HCT116 (cell line): ENCODE measurements at places on chromosomes 3 and 15. TPM values are rescaled to one million over a fixed set of nuclear protein-coding genes. Genes with fewer than 3 reads are reported as not detected.
A peak's percentile ranks its signal among the peaks of the same experiment; 100 is the strongest.

DNA sequence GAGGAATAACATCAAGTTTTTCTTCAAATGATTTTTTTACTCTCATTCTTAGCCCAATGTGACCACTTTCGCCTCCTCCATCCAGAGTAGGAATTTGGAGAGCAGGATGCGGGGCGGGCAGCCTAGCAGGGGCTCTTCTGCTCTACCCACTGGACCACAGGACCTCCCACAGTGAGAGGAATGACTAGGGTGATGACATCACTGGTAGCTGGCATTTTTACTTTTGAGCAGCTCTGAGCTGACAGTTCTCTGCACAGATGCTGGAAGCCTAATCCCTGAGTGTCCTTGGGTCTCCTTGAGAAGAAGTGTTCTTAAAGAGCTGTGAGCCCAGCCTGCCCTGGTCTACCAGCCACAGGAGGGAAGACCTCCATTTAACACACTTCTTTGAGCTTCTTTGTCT lies 1.4 kb upstream of the HCN4 start:
- DNase-seq, result no peak
- no peaks in the 10 kb centered on the region for H3K36me3 ChIP-seq
- 0 out of 2 replicates have a peak, but pooled peaks cover 2% of the 10 kb centered on the region for H3K27me3 ChIP-seq
- H3K4me3 ChIP-seq, result no peak overlapping the region

- H3K4me3 ChIP-seq, result no peak overlapping the region
- H3K4me1 ChIP-seq, result no peaks in the 10 kb centered on the region
- H3K27ac ChIP-seq, result no peak overlapping the region
- H3K27me3 ChIP-seq, result no peaks in the 10 kb centered on the region
- no peak for DNase-seq
- H3K36me3 ChIP-seq, result no peaks in the 10 kb centered on the region
These were observed 861.7 kb upstream of the NR2F2 start for GRCh38 chr15:95468820-95469219.

DNA sequence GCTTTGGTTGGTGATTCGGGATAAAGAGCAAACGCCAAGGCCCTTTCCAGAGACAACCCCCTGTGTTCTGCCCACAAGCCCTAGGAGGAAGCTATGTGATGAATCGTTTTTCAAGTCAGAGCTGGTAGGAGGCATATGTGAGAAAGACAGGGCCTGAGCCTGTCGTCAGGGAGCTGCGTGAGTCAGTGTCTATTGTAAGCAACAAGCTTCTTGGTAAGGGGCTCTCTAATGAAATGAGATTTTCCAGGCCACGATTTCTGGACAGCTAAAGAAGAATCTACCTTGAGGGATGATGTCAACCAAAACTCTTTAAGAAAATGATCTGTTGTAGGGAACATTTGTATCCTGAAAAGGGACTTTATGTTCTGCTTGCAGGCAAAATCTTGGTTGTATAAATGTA lies 318.9 kb upstream of the IL12A start:
- H3K27ac ChIP-seq, result no peak overlapping the region
- no peak overlapping the region for H3K4me3 ChIP-seq
- no peak for DNase-seq
- H3K27me3 ChIP-seq, result no peaks in the 10 kb centered on the region

GRCh38 chr3:170477395-170477794 lies 58.7 kb downstream of the CLDN11 start:
- H3K27me3 ChIP-seq, result no peaks in the 10 kb centered on the region
- no peaks in the 10 kb centered on the region for H3K36me3 ChIP-seq
- H3K27ac ChIP-seq, result no peak overlapping the region
- DNase-seq, result no peak
- no peaks in the 10 kb centered on the region for H3K4me1 ChIP-seq

GRCh38 chr3:97430601-97431000 lies 334.0 kb upstream of the ARL6 start:
- no peak overlapping the region for H3K27ac ChIP-seq
- no peaks in the 10 kb centered on the region for H3K4me1 ChIP-seq
- DNase-seq, result no peak
- H3K27me3 ChIP-seq, result no peaks in the 10 kb centered on the region

DNA sequence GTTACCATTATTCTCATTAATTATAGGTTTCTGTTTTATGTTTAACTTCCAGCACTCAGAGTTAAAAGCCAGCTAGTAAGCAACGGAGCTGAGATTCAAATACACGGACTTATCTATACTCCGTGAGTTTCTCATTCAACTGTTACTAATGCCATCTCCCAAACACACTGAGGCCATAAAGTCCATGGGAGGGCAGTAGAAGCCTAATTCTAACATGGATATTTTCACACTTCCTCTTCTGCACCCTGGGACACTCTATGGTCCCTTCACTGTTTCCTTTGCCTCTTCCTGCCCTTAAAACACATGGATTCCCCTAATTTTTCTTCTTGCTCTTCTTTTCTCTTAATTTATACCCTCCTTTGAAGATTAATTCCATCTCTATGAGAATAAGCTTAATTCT lies 245.0 kb downstream of the KLF13 start:
- no peak overlapping the region for H3K4me3 ChIP-seq
- H3K27me3 ChIP-seq, result no peaks in the 10 kb centered on the region
- H3K36me3 ChIP-seq, result no peaks in the 10 kb centered on the region
- DNase-seq, result no peak
- no peak overlapping the region for H3K27ac ChIP-seq

GRCh38 chr3:48219543-48219942 lies 3.8 kb upstream of the CAMP start:
- H3K27me3 ChIP-seq, result no peaks in the 10 kb centered on the region
- H3K4me3 ChIP-seq, result no peak overlapping the region
- H3K4me1 ChIP-seq, result peaks cover 3% of the 10 kb centered on the region; the same call in 1 of the 2 replicates
- H3K27ac ChIP-seq, result no peak overlapping the region

- peaks cover 18% of the 10 kb centered on the region; the same call in 1 of the 2 replicates for H3K36me3 ChIP-seq
- H3K27me3 ChIP-seq, result no peaks in the 10 kb centered on the region
- H3K4me1 ChIP-seq, result no peaks in the 10 kb centered on the region
- no peak overlapping the region for H3K4me3 ChIP-seq
- H3K27ac ChIP-seq, result no peak overlapping the region
- no peak for DNase-seq
These were observed 22.7 kb downstream of the PSMD6 start for GRCh38 chr3:64000453-64001055.

- H3K27me3 ChIP-seq, result no peaks in the 10 kb centered on the region
- peaks cover 4% of the 10 kb centered on the region; the same call in 1 of the 2 replicates for H3K36me3 ChIP-seq
- no peak overlapping the region for H3K27ac ChIP-seq
- H3K4me3 ChIP-seq, result no peak overlapping the region
- no peak for DNase-seq
These were observed 12.1 kb downstream of the BLM start for GRCh38 chr15:90729261-90729660.

- no peak overlapping the region for H3K27ac ChIP-seq
- DNase-seq, result no peak
- H3K4me3 ChIP-seq, result no peak overlapping the region
- no peaks in the 10 kb centered on the region for H3K36me3 ChIP-seq
These were observed 463.1 kb upstream of the NECTIN3 start for GRCh38 chr3:110608566-110608965.

DNA sequence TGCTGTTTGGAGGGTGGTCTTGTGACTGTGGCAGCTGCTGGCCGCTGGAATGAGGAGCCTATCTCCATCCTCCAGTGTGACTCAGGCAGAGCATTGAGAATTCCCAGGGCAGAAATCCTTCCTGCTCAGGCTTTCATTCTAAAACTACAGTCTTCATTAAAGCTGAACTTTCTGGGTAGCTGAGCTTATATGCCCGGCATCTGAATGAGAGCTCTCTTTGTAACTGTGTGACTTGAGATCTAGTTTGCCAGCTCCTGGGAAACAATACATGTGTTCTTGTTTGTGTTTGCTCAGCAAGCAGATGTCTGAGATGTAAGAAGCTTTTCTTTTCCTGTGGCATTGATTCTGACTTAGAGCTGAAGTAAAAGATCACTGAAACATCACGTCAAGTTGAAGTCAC lies 22.4 kb downstream of the RLBP1 start:
- no peak overlapping the region for H3K4me3 ChIP-seq
- H3K27me3 ChIP-seq, result no peaks in the 10 kb centered on the region
- H3K36me3 ChIP-seq, result no peaks in the 10 kb centered on the region
- no peak for DNase-seq

GRCh38 chr15:63800739-63801138 lies 33.0 kb downstream of the HERC1 start:
- no peak overlapping the region for H3K27ac ChIP-seq
- no peak overlapping the region for H3K4me3 ChIP-seq
- H3K36me3 ChIP-seq, result no peaks in the 10 kb centered on the region
- H3K4me1 ChIP-seq, result no peaks in the 10 kb centered on the region
- H3K27me3 ChIP-seq, result no peaks in the 10 kb centered on the region

DNA sequence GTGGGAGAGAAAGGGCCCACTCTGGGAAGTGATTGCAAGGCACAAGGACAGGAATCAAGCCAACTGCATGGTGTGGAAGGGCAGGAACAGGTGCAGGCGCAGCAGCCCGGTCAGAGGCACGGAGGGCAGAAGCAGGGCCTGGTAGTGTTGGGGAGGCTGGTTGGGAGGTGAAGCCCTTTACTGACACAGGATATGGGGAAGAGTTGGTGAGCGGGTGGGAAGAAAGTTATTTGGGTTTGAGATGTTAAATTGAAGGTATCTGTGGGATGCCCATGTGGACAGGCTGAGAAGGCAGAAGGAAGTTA lies 83.6 kb upstream of the ABHD2 start:
- H3K27ac ChIP-seq, result no peak overlapping the region
- no peaks in the 10 kb centered on the region for H3K36me3 ChIP-seq
- H3K4me3 ChIP-seq, result no peak overlapping the region
- DNase-seq, result no peak

GRCh38 chr15:78102741-78103140 lies 10.4 kb downstream of the SH2D7 start:
- no peaks in the 10 kb centered on the region for H3K4me1 ChIP-seq
- H3K27ac ChIP-seq, result no peak overlapping the region
- DNase-seq, result no peak
- H3K36me3 ChIP-seq, result no peaks in the 10 kb centered on the region
- no peaks in the 10 kb centered on the region for H3K27me3 ChIP-seq
- H3K4me3 ChIP-seq, result no peak overlapping the region

DNA sequence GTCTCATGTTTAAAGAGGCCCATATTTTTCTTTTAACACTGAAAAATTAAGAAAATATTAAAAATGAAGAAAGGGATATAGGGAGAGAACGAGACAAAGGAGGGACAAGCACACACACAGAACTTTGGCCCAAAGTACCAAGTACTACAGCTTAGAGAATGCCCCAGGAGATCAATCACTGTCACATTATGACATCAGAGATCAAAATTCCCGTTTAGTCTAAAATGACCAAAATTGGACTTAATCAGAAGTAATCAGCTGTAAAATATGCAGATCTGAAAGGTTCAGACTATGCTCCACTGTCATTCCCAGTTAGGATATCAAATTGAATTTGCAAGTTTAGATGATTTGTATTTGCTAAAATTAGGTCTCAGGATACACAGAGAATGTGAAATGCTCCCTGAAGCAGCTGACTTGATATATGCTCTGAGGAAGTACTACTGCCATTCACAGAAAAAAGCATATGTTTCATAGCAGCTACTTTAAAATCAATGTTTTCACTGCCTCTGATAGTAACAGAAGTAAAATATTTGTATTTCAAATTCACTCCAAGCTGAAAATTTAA lies 123.0 kb downstream of the PEAK1 start:
- no peak overlapping the region for H3K27ac ChIP-seq
- no peaks in the 10 kb centered on the region for H3K36me3 ChIP-seq
- DNase-seq, result no peak

- no peaks in the 10 kb centered on the region for H3K27me3 ChIP-seq
- no peak overlapping the region for H3K27ac ChIP-seq
- DNase-seq, result no peak
- H3K4me1 ChIP-seq, result peaks cover 3% of the 10 kb centered on the region; the same call in 1 of the 2 replicates
- H3K4me3 ChIP-seq, result no peak overlapping the region
These were observed 139.5 kb downstream of the TBL1XR1 start for GRCh38 chr3:177057768-177058167.

DNA sequence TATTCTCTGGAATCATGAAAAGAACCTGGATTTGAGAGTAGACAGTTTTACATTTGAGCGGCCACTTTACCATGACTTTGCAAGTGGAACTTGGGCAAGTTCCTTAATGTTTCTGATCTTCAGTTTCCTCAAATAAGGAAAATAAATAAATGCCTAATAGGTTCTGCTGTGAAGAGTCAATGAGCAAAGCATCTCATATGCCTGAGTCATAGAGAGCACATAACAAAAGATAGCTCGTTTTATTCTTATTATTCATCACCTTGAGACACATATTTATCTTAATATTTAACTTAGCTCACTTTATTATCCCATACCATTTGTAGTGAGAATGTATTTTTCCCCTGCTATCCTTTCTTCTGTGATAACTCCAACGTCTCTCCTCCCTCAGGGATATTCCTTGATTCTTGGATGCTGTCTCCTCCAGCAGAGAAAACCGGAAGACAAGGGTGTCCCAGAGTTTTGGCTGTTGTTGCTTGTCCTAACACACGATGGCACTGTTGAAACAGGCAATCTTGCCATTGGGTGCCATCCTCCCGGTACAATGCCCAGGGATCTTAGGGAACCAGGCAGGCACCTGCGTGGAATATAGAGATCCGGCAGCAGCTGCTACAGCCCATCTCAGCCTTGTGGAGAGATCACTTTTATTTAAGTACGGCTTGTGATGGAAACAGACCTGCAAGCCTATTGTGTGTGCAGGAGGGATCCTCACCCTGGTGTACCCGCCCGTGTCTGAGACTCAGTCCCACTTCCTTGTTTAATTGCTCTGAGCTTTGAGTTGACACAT lies 33.3 kb upstream of the VPS33B start:
- peak; percentile 75 for DNase-seq
- no peaks in the 10 kb centered on the region for H3K4me1 ChIP-seq
- no peak overlapping the region for H3K4me3 ChIP-seq
- H3K27me3 ChIP-seq, result peaks cover 67% of the 10 kb centered on the region
- no peak overlapping the region for H3K27ac ChIP-seq

GRCh38 chr3:109640146-109640652 lies 302.9 kb upstream of the DPPA4 start:
- H3K27ac ChIP-seq, result no peak overlapping the region
- H3K4me3 ChIP-seq, result no peak overlapping the region
- H3K27me3 ChIP-seq, result no peaks in the 10 kb centered on the region
- DNase-seq, result no peak
- peaks cover 7% of the 10 kb centered on the region for H3K4me1 ChIP-seq
- H3K36me3 ChIP-seq, result no peaks in the 10 kb centered on the region

- H3K36me3 ChIP-seq, result no peaks in the 10 kb centered on the region
- H3K27ac ChIP-seq, result no peak overlapping the region
- no peaks in the 10 kb centered on the region for H3K4me1 ChIP-seq
- H3K27me3 ChIP-seq, result no peaks in the 10 kb centered on the region
- no peak for DNase-seq
These were observed 253.2 kb downstream of the BBX start for GRCh38 chr3:107775974-107776373.

- H3K27me3 ChIP-seq, result no peaks in the 10 kb centered on the region
- H3K4me1 ChIP-seq, result no peaks in the 10 kb centered on the region
- DNase-seq, result no peak
- H3K27ac ChIP-seq, result no peak overlapping the region
- H3K4me3 ChIP-seq, result no peak overlapping the region
These were observed 11.6 kb downstream of the EAF1 start for GRCh38 chr3:15438983-15439382.

GRCh38 chr15:79283252-79284048 lies 928 bp downstream of the ANKRD34C start:
- H3K4me1 ChIP-seq, result no peaks in the 10 kb centered on the region
- DNase-seq, result no peak
- no peak overlapping the region for H3K27ac ChIP-seq
- no peaks in the 10 kb centered on the region for H3K36me3 ChIP-seq
- peaks cover 19% of the 10 kb centered on the region; the same call in 1 of the 2 replicates for H3K27me3 ChIP-seq

- H3K27me3 ChIP-seq, result no peaks in the 10 kb centered on the region
- no peak overlapping the region for H3K27ac ChIP-seq
- H3K4me3 ChIP-seq, result no peak overlapping the region
- DNase-seq, result no peak
- no peaks in the 10 kb centered on the region for H3K36me3 ChIP-seq
These were observed 640.4 kb upstream of the ARPP21 start for GRCh38 chr3:34998902-34999301.

UBAP1L gene
- 4.0 TPM for total RNA-seq

C3orf49 gene
- not detected for total RNA-seq

KLHL6 gene
- total RNA-seq, result 0.15 TPM

TYRO3 gene
- total RNA-seq, result 34.6 TPM

FAM174B gene
- total RNA-seq, result 0.30 TPM
